ENCODE measurements at places on chromosomes 4 and X. TPM values are rescaled to one million over a fixed set of nuclear protein-coding genes. Genes with fewer than 3 reads are reported as not detected.
A peak's percentile ranks its signal among the peaks of the same experiment; 100 is the strongest.

- no peak for DNase-seq
These were observed 282.9 kb downstream of the DCAF12L2 start for GRCh38 chrX:125883169-125883568.

The NPY1R gene
- total RNA-seq, result 1.7 TPM

The PITX2 gene
- 92.3 TPM for total RNA-seq

The PNMA6F gene
- not detected for total RNA-seq

DNA sequence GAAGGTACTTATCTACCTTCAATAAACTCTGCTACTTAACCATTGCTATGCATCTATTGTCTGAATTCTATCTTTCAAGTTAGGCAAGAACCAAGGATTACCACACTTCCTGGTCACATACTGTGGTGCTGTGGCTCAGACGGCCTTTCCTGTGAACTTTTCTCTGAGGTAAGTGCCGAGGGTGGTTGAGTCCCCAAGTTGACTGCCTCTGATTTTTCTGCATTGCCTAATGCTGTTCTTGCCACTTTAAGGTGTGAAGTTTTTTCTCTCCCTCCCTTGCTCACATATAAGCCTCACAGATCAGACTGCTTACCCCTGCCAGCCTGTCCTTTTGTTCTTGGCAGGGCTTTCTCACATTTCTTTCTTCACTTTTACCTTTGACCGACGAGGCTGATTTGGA, 348.0 kb upstream of the POU3F4 start:
- DNase-seq, result no peak

The JCHAIN gene
- not detected for total RNA-seq

DNA sequence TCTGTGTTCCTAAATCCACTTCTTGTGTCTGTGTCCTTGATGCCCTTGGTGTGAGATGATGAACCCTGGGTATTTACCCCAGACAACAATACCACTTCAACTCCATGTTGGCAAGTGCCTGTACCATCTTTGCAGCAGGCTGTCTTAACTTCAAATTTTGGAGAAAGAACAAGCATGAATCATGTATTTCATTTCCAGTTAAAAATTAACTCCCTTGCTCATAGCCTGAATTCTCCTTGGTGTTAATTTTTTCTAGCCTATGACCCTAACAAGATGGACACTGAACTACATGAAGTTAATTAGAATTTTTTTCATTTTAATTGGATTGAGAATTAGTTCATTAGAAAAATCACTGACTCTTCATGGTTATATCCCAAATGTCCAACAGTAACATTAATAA, 267.8 kb upstream of the INTU start:
- no peak for DNase-seq

The CT47A7 gene
- total RNA-seq, result not detected

DNA sequence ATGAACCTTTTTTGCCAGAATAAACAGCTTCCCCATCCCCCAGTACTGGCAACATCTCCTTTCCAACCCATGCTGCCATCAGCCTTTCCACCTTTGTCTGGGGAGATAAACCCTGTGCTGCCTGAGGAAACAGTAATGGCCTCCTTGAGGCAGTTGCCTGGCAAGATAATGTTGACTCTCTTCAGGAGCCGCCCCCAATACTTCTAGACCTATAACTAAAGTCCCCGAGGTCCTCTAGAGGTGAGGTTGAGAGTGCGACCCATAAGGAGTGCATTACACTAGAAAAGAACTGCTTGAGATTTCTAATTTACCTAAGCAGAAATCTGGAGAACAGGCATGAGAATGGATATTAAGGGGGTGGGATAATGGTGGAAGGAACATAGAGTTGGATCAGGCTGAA, 963.2 kb upstream of the PCDH7 start:
- no peak for DNase-seq

The NAP1L2 gene
- 12.2 TPM for total RNA-seq

The DCAF8L2 gene
- total RNA-seq, result not detected

The NKX6-1 gene
- total RNA-seq, result not detected

DNA sequence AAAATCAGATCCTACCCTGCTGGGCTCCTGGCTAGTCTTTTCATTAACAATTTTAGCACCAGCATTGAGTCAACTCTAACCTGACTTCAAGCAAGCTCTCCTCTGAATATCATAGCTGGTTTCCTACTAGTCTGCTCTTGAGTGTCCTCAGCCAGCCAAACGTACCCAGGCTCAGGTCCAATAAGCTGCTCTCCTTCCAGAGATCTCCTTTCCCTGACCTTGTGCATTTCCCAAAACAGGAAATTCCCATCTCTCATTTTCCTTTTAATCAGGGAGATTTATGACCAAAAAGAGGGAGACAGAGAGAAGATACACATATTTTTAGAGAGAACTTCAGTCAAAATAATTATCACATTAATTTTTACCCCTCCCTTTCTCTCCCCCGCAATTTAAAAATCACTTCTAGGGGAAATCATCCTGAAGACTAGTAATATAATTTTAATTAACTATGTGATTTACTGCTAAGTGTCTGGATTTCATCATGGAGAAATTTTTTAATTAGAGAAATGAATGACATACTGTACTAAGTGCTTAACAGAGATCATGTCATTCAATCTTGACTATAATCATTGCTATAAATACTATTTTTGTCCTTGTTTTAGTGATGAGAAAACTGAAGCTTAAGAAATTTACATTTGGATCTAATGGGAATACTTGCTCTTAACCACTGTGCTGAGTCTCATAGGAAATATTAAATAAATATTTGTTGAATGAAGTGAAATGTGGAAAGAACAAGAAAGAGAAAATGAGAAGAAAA, 421.7 kb upstream of the INTU start:
- no peak for DNase-seq

The SLC10A4 gene
- total RNA-seq, result 1.5 TPM

The PWWP3B gene
- total RNA-seq, result 0.52 TPM

DNA sequence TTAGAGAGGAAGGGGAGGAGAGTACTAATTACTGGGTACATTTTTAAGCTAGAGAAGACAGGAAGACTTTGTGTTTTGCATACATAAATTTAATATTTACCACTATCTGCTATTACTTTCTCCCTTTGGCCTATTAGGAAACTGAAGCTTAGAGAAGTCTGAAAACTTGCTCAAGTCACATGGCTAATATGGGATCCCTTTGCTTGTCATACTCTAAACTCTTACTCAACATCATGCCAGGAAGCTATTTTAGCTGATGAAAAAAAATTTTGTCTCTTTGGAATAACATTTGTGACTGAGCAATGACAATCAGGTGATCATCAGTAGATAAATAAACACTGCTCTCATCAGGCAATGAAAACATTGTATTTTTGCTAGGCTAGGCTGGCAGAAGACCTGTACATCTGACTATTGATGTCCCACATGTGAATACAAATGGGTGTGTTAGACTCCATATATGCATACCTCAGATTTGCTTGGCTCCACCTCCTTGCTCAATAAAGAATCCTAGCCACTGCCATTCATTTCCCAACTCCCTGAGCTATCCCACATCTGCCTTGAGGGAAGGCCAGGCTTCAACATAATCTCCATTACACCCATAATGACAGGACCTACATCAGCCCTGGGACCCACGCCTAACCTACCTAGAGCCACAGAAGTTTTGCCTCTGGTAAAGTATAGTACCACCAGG, 17.0 kb upstream of the DCLK2 start:
- no peak for DNase-seq

The ARHGAP36 gene
- 0.30 TPM for total RNA-seq

DNA sequence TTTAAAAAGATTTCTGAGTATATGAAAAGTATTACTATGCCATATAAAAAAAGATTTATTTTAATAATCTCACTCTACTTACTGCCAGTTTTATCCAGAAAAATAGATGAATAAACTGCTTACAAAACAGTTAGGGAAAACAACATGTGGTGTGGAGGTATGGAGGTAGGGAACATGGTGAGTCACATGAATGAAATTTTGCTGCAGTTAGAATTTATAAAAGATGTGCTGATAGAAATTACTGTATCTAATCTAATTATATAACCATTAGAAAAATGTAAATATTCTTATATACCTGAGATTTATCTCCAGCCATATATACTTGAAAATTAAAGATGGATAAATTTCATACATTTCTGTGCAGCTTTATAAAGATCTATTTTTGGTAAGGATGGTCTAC, 184.0 kb upstream of the ANK2 start:
- DNase-seq, result no peak

DNA sequence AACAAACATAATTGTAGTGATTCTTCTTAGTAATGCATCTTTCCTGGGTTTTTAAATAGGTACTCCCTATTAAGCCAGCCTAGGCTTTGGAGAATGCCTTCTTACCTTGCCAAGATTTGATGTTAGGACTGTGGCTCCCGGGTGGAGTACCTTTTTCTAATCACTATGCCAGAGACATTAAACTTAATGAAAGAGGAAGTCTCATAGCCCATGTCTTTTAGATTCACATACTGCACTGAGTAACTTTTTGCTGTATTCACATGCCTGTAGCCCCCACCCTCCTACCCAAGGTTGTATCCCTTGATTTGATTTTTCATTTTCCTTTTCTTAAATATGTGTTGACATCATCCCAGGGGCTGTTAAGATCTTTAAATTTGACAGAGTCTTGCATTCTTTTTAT, 104.2 kb upstream of the TLR2 start:
- DNase-seq, result no peak

DNA sequence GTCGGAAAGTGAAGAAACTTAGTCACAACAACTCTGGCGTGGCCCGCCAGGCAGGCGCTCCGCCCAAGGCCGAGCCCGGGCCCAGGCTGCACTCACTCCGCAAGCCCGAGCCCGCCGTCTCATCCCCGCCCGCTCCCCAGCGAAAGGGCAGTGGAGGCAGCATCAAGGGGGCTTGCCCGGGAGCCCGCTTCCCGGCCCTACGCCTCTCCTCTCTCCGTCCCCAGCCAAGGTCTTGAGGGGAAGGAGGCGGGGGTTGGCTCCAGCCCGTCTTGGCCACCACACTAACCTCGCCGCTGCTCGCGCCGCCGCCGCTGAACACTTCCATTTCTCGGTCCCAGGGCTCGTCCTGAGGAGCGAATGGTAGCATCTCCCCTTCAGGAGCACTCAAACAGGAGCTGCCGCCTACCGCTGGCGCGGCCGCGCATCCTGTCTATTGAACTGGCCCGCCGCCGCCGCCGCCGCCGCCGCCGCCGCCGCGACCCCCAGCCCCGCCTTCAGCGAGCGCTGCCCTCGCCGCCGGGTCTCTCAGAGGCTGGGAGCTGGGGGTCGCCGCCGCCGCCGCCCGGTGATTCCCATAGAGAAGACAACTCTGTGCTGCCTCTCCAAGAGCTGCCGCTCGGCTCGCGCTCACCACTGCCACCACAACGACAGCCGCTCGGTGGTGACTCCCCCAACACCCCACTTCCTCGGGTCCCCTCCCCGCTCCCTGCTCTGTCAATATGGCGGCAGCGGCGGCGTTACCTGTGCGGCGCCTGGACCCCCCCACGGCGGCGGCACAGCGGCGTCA, at the start of gene RPS6KA6:
TSS of gene RPS6KA6 (minus strand) at position 667 of the 787 bp plus-strand sequence. CDS start at position 367, 300 bp downstream.
- peak; percentile 40 for DNase-seq

The RHOXF1 gene
- total RNA-seq, result not detected

The ERVMER34-1 gene
- total RNA-seq, result 3.4 TPM

The EDNRA gene
- total RNA-seq, result 1.1 TPM

- DNase-seq, result no peak
These were observed 22.1 kb downstream of the BEX3 start for GRCh38 chrX:103398421-103398864.

The PABPC1L2A gene
- total RNA-seq, result 0.26 TPM

The PFKFB1 gene
- total RNA-seq, result 0.07 TPM

Data from H7 (cell line).